Astrocyte of the hippocampus (primary cell): ENCODE measurements at places on chromosomes 3 and 15.

- no peak for DNase-seq
Measured at GRCh38 chr15:56042982-56043980, 49.9 kb upstream of the NEDD4 start.

DNA sequence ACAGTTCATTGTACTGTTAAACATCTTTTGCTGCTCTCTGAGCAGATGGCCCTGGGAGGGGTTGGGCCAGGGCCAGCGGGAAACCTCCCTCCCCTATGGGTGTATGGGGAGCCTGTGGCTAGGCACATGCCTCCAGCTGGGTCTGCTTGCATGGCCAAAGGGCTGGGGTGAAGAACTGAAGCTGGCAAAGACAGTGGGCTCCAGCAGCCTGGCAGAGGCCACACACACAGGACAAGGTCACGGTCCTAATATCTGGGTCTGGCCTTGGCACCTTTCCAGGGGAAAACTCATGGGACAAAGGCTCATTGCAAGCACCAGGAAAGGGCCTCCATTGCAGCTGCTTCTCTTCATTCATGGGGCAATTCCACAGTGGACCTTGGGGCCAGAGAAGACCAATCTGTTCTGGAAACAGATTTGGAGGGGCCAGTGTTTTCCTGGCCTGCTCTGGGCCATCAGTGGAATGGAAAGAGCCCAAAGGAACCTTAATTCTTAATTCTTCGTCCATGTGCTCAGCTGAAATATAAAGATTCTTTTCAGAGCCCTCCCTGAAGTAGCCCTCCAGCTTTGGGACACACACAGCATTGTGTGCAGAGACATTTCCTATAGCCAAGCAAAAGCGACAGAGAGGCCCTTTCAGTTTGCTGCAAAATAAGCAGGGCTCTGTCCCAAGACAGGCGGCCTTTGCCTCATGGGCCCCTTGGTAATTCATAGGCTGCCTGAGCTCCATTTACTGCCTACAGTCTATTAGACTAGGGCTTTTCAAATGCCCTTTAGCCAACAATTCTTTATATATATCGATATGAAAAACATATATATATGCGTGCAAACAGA is 11.3 kb upstream of the LIMD1 start:
- DNase-seq = peak; percentile 14

DNA sequence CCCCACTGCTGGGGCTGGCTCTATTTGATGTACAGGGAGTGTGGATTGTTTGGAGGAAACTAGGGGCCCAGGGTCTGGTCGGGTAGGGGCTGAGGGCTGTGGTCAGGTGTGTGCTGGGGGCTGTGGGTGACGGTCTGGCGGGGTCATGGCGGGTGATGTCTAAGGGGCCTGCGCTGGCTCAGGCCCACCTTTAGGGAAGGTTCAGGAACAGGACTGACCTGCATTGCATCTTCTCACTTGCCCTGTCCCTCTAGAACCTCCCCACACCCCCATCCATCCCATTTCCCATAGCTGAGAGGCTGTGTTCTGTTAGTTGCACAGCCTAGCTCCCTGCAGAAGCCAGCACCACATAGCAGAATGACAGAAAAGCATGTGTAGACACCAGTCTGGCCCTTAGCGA is 39.1 kb downstream of the SCN5A start:
- DNase-seq = no peak

- no peak for DNase-seq
Measured at GRCh38 chr15:70580958-70581357, 182.4 kb downstream of the UACA start.

DNA sequence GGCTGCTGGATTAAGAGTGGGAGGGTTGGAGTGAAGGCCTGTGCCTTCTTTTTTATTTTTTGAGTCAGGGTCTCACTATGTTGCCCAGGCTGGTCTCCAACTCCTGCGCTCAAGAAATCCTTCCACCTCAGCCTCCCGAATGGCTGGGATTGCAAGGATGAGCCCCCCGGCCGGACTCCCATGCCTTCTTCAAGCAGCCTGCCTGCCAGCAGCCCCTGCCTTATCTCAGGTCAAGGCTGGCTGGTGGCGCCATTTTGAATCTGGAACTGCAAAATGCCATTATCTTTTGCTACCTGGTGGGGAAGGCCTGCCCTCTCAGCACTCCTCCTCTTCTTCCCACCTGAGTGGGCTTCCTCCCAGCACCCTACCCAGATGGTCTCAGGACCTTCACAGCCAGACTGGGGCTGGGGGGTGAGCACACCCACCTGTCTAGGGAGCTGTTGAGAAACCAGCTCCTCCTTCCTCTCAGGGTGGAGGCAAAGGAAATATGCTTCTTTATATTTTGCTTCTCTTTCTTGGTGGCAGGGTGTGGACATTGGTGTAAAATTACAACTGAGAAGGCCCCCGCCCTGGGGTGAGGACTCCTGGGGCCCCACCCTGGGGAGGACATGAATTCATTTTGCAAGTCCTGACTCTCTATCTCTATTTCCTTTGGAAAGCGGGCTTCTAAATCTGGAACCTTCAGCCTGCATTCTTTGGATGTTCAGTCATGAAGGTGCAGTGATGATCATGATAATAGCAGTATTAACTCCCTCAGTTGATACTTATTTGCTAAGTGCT is 7.7 kb upstream of the FLNB start:
- DNase-seq = no peak

- peak; percentile 54 for DNase-seq
Measured at GRCh38 chr3:190586631-190587011, 72.7 kb downstream of the IL1RAP start.

DNA sequence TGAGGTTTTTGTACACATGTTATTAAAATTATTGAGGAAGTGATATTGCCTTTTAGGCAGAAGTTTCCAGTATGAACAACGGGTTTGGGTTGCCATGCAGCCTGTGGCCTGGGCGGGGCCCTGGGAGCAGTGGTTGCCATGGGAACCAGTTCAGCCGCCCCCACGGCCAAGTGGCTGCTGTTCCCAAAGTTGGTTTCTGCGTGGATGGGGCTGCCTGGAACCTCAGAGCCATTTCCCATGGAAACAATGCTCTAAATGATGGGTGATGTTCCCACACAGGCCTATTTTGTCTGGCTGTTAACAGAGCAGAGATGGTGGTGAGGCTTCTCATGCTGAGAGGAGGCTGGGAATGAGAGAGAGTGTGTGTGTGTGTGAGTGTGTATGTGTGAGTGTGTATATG is 19.5 kb downstream of the MRAS start:
- peak; percentile 19 for DNase-seq

DNA sequence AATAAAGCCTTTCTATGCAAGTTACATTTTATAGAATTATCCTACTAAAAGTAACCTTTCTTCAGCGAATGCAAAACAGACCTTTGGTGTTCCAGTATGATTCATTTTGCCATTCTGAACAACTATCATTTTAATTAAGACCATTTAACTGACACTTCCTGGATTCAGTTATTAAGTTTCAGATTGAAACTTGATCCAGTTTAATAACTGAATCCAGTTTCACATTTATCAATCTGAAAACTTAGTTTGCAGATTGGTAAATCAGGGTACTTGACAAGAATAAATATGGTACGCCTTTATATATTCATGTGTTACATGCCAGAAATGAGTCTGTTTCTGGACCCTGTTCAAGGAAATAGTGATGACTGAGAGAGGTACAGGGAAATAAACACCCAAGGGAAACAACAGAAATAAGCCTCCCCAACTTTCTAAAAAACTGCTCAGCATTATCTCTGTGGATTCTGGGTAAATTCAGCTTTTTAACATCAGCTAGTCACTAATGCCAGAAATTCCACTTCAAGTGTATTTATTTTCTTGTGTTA is 23.3 kb upstream of the NFKBIZ start:
- peak; percentile 31 for DNase-seq

DNA sequence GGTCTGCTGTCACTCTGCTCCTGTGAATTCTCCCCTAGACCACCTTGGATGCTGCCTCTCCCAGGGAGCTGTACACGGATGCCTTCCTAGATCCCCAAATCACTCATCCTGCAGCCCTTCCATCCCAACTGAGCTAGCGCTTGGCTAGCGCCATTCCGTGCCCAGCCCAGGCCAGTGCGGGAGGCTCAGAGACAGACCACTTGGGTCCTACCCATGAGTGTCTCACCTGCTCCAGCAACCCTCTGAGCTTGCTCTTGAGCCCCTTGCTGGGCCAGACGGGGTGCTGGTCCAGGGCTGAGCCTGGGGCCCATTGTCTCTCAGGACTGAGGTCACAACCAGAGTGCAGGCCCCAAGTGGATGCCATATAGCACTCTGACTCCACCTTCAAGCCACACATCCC is 17.7 kb downstream of the SH2D7 start:
- DNase-seq = no peak

GRCh38 chr3:31752305-31753049 is 219.8 kb downstream of the STT3B start:
- no peak for DNase-seq

GRCh38 chr3:31534065-31534425 is 1.3 kb downstream of the STT3B start:
- peak; percentile 28 for DNase-seq

GRCh38 chr3:192889679-192890078 is 28.0 kb downstream of the MB21D2 start:
- DNase-seq = no peak

DNA sequence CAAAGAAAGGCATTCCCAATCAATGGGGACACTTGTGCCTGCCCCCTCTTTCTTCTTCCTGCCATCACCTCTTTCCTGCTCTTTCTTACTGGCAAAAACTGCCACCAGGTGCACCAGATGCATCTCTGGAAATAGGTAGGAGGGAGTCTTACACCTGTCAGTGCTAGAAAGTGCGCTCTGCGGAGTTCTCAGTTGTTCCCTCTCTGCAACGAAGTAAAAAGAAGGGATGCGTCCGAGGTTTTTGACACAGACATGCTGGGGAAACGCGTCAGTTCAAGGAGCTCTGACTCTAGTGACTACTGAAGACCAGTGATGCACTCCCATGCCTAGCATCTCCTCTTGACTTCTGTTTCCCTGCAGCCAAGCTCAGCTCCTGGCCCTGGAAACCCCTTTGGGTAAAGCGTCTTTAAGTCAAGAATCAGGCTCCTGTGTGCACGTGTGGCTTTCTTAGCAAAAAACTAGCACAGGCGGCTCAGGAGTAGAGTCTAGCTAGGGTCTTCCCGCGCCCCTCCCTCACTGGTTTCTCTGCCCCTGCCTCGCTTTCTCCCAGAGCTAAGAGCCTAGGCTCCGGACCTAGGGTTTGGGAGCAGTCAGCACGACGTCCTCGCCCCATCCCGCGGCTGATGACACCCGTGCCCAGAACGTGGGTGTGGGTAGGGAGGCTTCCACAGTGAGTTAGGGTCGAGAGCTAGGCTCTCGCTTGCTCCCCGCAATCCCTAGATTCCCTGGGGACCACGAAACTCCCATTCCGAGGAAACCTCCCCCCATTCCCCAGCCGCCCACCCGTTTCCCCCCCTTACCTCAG is 564 bp upstream of the GRM7 start:
- no peak for DNase-seq

DNA sequence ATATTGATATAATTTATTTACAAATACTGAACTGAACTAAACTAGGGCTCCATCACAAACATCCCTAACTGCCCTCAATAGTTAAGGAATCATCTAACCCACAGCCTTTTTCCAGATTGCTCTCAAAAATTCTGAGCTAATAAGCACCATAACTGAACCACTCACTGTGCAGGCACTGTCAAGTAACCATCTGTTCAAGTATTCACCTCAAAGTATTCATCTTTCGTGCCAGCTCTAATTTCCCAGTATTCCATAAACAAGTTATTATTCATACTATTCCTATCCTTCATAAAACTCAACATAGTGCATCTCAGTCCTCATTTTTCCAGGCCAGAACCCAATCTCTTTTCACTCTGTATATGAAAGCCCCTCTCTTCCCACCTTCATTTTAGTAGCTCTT is 41.1 kb downstream of the THBS1 start:
- no peak for DNase-seq

DNA sequence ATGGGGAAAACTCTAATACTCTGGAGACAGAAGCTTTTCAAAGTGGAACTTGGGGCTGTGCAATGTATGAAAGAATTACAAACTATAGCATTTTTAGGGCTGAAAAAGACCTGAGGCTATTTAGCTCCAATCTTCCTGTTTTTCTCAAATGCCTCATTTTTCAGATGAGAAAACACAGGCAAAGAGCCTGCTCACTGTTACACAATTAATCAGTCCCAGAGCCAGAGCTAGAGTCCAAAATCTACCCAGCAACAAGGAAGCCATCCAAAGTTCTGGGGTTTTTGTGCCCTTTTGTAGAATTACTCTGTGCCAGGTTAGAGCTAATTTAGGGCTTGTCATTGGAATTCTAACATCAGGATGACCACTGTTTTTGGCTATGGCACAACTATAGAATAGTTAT is 45.5 kb downstream of the GPR149 start:
- DNase-seq = no peak

GRCh38 chr3:179113903-179114302 is 34.3 kb upstream of the PIK3CA start:
- DNase-seq = no peak

GRCh38 chr15:81400640-81401236 is 26.7 kb upstream of the TMC3 start:
- DNase-seq = peak; percentile 73

- peak; percentile 94 for DNase-seq
Measured at GRCh38 chr3:72234391-72234790, 449.4 kb upstream of the PROK2 start.

GRCh38 chr3:53101956-53102355 is 28.3 kb downstream of the RFT1 start:
- DNase-seq = no peak

DNA sequence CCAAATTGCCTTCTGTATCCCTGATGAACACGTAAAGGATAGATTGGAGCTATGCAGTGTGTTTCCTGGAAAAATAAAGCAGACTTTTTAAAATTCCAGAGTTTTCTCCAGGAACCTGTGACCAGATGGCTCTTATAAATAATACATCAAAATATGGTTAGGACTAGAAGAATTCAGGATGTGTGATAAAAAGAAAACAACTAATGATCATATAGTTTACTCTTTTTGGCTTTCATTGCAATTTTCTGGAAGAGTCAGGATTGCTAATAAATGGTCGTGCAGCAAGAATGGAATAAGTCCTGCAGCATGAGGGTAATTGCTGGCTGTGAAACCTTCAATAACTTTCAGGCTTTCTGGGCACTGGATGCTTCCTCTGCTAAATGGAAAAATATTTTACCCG is 30.2 kb upstream of the DENND4A start:
- DNase-seq = no peak

DNA sequence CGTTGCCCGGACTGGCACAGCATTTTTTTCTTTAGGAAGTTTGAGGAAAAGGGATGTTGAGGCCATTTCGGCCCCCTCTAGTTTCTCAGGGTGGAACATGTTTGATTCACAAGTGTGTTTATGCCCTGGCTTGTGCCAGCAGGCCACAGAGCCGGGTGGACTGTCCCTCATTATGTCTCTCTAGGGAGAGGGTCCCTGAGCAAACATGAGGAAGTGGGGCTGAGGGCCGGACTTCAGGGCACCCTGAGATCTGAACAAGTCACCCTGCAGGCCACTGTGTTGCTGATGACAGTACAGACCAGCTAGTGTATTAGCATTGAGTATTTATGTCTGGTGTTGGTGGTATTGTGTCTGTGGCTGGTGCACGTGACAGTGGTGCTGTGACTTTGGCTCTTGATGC is 34.9 kb downstream of the RNU5B-1 start:
- no peak for DNase-seq

DNA sequence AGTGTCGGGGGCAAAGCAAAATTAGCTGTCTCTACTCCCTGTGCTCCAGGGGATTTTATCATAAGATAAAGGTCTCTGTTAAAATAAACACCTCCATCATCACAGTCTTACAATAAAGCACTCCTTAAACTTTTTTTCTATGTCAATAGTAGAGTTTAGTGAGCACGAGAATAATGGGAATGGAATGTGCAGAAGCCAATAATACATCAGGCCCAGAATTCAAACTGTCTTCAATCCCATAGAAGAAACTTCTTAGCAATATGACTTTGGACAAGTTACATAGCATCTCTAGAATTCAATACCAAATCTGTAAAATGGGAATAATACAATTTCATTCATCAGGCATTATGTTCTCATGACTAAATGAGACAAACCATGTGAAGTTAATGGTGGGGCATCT is 49.0 kb upstream of the EPHA3 start:
- no peak for DNase-seq
